Neural crest cell (in vitro differentiated cells): ENCODE measurements at places on chromosomes 12 and 14. TPM values are rescaled to one million over a fixed set of nuclear protein-coding genes. Genes with fewer than 3 reads are reported as not detected.

DNA sequence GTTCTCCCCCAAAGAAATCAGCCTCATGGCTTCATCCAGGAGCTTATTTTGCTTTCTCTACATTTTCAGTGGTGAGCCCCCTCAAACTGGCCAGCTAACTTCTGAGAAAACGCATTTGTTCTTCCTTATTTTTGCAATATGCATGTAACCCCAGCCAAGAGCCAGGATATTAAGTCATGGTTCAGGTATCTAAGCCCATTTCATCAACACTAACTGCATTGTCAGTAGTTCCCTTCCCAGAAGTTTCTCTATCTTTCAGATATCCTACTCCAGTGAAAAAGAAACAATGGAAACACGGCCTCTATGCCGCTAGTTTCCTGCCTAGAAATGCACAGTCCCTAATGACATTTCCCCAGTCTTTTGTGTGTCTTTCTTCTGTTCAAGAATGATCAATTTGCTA, 102.8 kb upstream of the RASSF8 start:
- no peak for DNase-seq

- no peak for DNase-seq
Observed at GRCh38 chr12:54384591-54385041, at the start of gene ZNF385A. Gene ZNF385A (minus strand): TSS chr12:54384733. CDS start chr12:54384514, 219 bp downstream.

GRCh38 chr12:14970473-14970872, 2.4 kb upstream of the PDE6H start:
- no peak for DNase-seq

DNA sequence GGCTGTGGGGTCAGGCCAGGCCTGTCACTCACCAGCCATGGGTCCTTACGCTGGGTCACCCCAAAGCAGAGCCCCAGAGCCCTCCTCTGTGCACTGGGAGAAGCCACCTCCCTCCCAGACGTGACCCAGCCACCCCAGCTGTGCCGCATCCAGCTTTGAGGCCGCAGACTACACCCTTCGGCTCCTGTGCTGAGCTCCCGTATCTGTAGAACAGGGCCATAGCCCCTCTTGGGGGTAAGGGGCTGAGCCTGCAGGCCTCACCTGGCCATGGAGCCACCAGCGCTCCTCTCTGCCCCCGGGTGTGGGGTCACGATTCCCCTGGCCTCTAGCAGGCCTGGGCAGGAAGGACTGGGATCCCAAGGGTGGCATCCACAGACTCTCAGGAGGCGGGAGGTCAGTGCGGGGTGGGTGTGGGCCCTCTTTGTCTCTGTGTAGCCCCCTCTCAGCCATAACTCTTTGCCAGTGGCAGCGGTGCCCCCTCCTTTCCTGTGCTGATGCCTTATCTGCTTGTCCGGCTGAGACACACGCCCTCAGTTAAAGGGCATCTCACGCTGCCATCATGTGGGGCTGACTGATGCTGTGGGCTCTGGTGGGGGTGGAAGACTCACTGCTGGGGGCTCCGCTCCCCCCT, 16.3 kb downstream of the ASPG start:
- no peak for DNase-seq

DNA sequence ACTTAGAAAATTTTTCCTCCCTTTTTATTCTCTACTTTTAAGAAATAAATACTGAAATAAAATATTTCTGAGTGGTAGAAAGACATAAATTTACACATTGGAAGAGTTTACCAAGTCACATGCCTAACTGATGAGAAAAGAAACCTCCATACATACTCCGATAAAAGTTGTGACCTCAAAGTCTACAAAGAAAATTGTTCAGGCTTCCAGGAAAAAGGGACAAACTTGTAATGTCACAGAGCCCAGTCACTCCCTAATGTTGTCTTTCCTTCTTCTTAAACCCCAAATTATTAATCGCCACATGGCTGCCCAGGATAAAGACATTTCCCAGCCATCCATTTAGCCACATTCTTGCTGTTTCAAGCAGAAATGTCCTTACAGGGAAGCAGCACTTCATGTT, 455.3 kb downstream of the MDGA2 start:
- DNase-seq, result no peak

GRCh38 chr12:70246580-70246979, 3.3 kb downstream of the CNOT2 start:
- DNase-seq, result no peak

DNA sequence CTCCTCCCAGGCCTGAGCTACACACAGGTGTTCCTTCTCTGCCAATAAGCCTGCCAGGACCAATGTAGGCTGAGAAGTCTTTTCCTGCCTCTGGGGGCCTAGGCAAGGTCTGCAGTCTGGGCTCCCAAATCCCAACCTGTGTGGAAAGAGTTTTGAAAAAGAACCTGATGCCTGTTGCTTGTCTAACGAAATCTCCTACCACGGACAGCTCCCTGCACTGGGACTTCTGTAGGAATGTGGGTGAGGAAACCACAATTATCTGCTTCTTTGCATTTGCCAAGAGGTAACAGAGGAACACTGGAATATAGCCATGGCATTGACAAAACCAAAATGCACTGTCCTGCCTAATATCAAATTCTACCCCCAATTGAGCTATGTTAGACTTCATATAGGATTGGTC, 877.0 kb upstream of the TMEM132C start:
- peak; percentile 16 for DNase-seq

DNA sequence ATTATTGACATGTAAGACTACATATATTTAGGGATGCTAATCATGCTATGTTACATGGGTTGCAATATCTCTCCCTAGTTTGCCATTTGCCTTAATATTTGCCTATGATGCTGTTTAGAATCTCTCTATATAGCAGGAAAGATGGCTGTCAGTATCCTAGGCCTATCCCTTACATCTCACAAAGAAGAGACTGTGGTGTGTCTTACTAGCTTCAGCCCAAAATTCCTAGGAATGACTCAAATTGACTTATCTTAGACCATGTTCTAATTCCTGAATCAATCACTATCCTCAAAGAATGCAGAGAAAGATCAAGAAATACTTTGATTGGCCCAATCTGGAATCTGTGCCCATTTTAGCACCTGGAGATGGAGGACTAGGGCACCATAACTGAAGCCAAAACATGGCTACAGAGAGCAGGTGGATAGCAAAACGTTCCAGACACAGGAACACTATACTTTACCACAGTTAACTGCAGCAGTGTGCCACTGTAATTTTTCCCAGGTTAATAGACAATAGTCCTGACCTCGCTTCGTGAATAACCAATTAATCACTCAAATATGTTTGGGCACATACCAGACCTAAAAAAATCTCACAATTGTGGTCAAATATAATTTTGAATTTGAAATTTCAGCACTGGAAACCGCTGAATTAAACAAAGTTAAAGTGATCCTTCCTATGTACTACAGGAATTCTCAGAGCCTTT, 32.7 kb upstream of the GLIPR1 start:
- DNase-seq, result no peak

Gene CCDC175
- 0.19 and 0.25 TPM in 2 replicates for total RNA-seq

Gene BRF1
- 50.0 and 51.1 TPM in 2 replicates for total RNA-seq

Gene IL26
- not detected in 2 replicates for total RNA-seq

Gene PLCZ1
- not detected in 2 replicates for total RNA-seq
